ENCODE measurements at places on chromosomes 2 and 18.

GRCh38 chr2:233068762-233069418, 8.7 kb downstream of the INPP5D start:
- DNase-seq: no peak

GRCh38 chr2:42799881-42800280, 7.5 kb upstream of the HAAO start:
- no peak for DNase-seq

GRCh38 chr2:175036582-175037018, 31.4 kb upstream of the CHN1 start:
- no peak for DNase-seq

DNA sequence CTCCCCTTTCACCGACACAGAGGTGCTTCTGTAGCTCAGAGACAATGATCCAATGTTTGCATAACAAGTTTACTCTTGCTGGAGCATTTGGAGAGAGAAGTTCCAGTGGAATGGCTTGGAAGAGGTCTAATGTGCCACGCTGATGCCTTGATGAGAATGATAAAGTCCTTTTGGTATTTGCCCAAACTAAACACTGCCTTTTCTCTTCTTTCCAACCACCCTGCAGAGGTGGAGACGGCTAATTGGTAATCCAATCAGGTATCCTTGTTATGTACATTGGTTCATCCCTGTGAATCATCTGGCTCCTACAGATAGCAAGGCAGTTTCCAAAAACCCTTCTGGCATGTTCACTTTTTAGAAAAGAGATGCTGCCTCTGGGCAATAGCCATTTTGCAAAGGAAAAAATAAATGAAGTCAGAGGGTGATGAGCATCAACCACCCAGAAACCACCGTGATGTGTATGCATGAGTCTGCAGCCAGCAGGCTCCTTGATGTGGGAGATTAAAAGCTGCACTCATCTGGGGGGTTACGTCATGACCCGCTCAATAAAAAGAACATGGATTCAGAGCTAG, 40.6 kb downstream of the KIAA2012 start:
- no peak for DNase-seq

DNA sequence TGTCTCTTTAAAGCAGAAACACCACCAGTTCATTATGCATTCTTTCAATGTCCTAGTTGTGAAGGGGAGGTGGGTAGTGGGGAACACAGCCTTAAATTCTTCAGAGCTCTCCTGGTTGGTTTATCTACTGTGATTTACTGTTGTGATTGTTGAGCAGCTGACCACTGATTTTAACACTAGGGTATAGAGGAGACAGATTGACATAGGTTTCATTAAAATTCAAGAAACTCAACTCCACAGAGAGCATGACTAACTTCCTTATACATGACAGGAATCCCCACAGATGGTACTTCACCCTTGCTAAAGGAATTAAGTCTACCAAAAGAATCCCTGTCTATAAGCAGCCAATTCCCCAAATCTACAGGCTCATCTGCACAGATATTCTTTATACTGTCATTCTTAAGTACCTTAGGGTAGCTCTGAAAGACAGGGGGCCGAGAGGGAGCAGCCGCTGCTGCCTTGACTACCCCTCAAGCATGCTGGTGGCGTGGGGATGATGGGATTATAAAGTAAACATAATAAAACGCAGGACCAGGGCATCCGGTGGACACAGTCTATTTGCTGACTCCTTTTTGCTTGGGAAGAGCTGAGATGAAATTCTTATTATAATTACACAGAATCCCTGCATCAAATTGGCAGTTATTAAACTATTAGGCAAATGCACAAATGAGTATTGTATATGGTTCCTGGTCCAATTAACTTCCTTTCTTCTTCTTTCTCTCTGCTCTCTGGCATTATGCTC, 1377.6 kb upstream of the PIK3C3 start:
- DNase-seq: no peak

GRCh38 chr2:102986826-102987490, 225.1 kb downstream of the TMEM182 start:
- DNase-seq: no peak

DNA sequence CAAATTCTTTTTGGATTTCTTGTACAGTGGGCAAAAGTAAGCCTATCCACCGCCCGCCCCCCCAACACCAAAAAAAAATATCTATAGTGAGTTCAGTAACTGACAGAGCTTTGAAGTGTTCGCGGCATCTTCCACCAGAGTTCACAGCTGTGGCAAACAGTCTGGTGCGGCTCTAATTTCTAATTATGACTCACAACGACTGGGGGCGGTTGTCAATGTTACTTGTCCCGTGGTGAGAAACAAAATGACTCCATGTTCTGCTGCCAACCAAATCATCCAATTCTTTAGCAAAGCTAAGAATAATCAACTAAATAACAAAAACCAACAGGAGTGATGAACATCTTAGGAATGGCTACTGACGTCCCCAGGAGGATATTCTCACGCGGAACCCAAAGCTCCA, 392.5 kb upstream of the SALL3 start:
- no peak for DNase-seq

- no peak for DNase-seq
Observed at GRCh38 chr18:50970006-50970405, 2.2 kb downstream of the ELAC1 start.

DNA sequence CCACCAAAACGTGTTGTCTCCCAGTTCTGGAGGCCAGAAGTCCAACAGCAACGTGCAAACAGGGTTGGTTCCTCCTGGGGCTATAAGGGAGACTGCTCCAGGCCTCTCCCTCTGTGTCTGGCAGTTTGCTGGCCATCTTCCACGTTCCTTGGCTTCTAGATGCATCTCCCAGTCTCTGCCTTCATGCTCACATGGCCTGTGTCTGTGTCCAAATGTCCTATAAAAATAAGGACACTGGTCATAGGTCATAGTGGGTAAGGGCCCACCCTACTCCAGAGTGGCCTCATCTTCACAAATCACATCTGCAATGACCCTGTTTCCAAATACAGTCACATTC, 69.4 kb upstream of the TAF1B start:
- no peak for DNase-seq

- DNase-seq: no peak
Observed at GRCh38 chr2:150182566-150183235, 304.8 kb downstream of the RND3 start.

GRCh38 chr2:61536180-61536571, 2.0 kb downstream of the XPO1 start:
- no peak for DNase-seq

- DNase-seq: no peak
Observed at GRCh38 chr18:67232991-67233390, 283.5 kb downstream of the DSEL start.

- peak; percentile 28 for DNase-seq
Observed at GRCh38 chr2:200306196-200306930, at the start of gene SPATS2L. TSS of gene SPATS2L (plus strand) at chr2:200306693. CDS start at chr2:200389245, 82,552 bp downstream.

DNA sequence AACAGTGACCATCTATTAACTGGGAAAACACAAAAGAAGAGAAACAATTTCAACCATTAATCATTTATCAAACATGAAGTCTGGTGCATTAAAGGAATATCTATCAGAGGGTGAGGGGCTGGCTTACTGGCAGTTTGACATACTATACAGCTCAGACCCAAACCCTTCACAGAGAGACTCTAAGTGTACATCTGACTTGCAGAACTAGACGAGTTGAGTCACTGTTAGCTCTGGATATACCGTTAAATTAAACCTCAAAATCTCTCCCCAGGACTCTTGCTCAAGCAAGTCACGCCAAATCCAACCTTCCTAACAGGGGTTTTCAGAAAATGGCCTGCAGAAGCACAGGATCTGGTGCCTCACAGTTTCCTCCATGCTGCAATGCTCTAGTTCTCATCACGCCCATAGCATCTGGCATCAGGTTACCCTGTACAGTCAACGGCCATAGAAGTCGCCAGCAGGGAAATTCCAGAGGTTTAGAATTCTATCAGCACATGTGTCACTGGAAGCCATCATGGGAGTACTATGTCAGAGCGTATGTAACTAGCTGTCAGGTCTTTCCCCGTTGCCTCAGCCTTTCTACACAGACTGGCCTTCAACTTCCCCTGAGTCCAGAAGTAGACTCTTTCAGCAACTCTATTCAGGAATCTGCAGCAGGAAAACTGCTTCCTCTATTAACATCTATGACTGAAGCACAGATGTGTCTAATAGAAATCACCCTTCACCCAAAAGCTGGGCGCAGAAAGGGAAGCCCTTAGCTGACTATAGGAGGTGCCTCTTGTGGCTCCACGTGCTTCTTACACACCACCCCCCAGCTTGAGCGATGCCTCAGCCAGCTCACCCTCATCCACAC, 9.3 kb downstream of the TGOLN2 start:
- DNase-seq: no peak

GRCh38 chr2:42829671-42830440, 37.5 kb upstream of the HAAO start:
- DNase-seq: no peak

- DNase-seq: no peak
Observed at GRCh38 chr2:152047824-152048471, 50.9 kb downstream of the CACNB4 start.

GRCh38 chr2:184799379-184799778, 201.1 kb downstream of the ZNF804A start:
- no peak for DNase-seq

DNA sequence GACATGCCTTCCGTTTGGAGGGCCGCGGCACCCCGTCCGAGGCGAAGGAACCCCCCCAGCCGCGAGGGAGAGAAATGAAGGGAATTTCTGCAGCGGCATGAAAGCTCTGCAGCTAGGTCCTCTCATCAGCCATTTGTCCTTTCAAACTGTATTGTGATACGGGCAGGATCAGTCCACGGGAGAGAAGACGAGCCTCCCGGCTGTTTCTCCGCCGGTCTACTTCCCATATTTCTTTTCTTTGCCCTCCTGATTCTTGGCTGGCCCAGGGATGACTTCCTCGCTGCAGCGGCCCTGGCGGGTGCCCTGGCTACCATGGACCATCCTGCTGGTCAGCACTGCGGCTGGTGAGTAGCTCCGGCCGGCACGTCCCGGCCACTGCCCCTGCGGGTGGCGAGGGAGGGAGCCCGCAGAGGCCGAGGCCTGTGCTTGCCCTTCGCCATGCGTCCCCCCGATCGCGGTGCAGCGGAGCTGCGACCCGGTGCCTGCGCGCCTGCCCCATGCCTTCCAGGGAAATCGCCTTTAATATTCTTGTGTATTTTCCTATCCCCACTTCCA, 1.2 kb downstream of the BMPR2 start:
- DNase-seq: no peak

DNA sequence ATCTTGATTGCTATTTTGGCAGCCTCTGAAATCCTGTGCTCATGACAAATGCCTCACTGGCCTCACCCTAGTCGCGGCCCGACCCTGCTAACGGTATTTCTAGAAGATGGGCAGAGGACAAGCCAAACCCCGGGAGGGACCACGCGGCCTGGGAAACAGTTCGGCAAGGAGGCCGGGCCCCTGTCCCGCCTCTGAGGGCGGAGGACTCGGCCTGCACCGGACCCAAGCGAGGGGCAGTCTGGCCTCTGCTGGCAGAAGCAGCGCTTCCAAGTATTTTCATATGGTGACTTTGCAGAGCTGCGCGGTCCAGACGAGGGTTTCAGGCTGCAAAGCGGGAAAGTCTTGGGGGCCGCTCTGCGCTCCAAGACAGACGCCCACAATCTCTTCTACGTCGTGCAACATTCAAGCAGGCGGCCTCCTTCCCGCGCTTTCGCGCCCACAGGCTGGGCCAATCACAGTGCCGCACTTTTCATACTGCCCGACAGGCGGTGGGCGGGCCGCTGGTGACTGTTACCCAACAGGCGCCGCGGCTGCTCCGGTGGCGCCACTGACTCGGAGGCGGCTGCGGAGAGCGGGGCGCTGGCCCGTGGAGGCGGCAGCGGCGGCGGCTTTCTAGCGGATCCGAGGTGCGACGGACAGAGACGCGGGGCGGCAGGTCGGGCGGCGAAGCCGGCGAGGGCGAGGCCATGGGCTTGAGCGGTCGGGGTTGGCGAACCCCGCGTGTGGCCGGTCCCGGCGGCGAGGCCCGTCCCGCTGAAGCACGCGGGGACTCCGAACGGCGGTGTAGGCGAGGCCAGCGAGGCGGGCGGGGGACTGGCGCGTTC, at the start of gene RBM44:
TSS of gene RBM44 (plus strand) at position 544 of the 824 bp plus-strand sequence. CDS start 14,831 bp downstream, outside the sequence.
- DNase-seq: no peak

- no peak for DNase-seq
Observed at GRCh38 chr2:121804340-121804739, 48.9 kb downstream of the TSN start.

GRCh38 chr2:226730481-226730880, 69.1 kb downstream of the IRS1 start:
- no peak for DNase-seq

GRCh38 chr2:173106959-173107628, 31.4 kb downstream of the MAP3K20 start:
- no peak for DNase-seq

GRCh38 chr2:33437815-33438214, 38.6 kb upstream of the RASGRP3 start:
- DNase-seq: no peak

DNA sequence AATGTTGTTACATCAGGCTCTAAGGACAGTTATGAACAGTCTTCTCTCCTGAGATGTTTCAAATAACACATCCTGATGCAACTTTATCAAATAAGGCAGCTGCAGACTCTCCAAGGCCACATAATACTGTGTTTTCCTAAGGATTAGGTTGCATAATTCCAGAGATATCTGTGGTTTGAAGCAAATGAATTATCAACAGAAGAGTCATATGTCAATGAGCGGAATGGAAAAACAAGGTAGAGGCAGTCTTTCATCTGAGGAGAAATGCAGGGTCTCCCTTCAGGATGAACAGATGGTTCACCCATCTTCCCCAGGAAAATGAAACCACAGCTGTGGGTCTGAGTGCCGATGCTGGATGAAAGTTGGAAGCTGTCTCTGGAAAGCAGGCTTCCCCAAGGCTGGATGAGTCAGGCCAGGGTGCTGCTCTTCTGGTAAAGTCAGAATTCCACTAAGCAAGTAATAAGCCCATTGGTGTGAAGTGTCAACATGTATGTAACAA, 22.2 kb downstream of the LYG1 start:
- DNase-seq: no peak

Measured in activated T-helper 1 cell treated with Interleukin-2 at 50 U/mL for 16 hours (primary cell).